AG20443 (cell line): ENCODE measurements at places on chromosomes 3 and 15.

GRCh38 chr15:26070095-26070532 lies 207.0 kb upstream of the ATP10A start:
- DNase-seq, result no peak

DNA sequence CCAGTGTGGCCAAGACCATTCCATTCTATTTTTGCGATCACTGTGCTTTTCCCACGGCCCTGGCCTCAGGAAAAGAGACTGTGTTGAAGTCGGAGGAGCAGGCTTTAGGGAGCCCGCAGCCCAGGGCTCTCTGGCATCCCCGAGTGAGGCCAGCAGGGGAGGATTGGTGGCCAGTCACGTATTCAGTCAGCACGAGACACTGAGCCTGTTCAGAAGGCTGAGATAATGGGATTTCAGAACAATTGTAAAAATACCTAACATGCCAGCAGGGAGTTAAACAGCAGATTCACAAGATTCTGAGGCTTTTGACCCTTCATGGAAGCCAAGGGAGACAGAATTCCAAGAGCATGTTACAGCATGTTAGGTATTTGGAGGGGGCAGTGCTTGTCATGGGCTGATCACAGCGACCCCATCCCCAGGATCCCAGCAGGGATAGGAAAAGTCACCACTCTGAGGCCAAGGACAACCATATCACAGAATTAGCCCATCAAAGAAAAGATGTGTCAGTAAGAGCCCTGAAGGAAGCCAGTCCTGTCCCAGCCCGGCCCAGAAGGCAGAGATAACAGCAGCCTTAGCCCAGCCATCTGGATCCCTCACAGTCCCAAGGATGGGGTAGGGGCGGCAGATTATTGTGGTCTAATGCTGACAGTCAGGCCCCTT lies 40.6 kb downstream of the AMOTL2 start:
- DNase-seq, result peak; percentile 86

GRCh38 chr3:26652164-26652563 lies 29.6 kb downstream of the LRRC3B start:
- DNase-seq, result no peak

DNA sequence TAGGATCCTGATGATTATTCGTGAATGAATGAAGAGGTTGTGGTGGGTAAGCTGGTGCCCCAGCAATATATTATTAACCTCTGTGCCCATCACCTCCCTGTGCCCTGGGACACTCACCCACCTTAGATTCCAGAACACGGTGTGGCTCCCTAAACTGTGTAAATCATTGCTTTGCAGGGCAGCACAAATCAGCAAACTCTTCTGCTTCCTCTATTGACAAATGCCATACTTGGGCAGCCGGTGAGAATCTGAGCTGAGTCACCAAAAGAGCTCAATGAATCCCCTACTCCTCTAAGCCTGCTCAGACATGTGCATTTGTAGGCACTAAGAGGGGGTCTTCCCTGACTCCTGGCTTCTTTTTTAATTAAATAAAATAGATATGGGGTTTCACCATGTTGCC lies 15.7 kb downstream of the UQCC5 start:
- DNase-seq, result no peak

- no peak for DNase-seq
These were observed 56.4 kb upstream of the C15orf39 start for GRCh38 chr15:75145027-75145841.
